ENCODE measurements at places on chromosomes 1 and 21.

DNA sequence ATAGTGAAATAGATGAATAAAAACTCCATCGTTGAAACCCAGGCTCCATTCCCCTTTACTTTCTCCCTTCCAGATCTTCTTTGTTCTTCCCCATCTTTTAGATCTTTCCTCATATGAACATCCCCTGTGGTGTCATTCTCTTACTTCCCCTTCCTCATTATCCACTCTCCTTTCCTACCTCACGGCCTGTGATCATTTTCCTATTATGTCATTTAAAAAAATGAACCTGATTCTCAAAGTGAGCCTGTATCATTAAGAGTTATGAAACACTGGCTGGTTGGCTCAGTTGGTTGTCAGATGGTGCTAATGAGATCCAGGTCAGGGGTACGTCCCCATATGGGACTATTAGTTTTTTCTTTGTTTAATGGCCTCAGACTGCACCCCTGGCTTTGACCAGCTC, 38.3 kb downstream of the TCEANC2 start:
- no peak for DNase-seq

DNA sequence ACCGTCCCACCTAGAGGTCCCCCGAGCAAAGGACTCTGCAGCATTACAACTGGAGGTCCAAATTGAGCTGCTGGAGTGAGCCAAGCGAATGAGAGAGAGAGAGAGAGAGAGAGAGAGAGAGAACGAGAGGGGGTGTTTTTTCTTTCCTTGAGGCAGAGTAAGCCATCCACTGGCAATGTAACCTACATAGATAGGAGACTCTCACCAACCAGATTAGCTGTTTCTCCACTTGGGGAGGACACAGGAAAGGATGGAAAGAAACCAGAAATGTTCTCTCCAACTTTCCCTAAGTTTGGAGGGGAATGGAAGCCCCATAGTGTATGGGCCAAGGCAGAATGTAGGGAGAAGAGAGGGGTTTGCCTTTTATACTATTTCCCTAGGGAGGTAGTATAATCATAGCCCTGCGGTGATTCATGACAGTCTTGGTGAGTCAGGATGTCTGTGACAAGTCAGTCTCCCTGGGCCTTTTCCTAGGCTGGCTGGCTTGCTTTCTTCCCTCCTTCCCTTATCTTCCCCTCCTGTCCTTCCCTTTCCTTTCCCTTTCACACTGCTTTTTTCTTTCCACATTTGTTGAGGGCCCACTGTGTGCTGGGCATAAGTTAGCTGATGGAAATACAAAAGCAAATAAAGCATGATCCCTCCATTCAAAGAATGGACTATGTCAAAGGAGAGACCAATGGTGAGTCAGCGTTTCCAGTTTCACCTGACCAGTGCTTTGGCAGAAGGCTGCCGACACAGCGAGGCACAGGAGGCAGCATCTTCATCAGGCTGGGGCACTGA, 7.1 kb downstream of the FNDC7 start:
- DNase-seq: no peak

GRCh38 chr1:219782929-219783328, 145.4 kb downstream of the SLC30A10 start:
- no peak for DNase-seq

GRCh38 chr1:78033797-78034172, 12.0 kb upstream of the GIPC2 start:
- DNase-seq: no peak

DNA sequence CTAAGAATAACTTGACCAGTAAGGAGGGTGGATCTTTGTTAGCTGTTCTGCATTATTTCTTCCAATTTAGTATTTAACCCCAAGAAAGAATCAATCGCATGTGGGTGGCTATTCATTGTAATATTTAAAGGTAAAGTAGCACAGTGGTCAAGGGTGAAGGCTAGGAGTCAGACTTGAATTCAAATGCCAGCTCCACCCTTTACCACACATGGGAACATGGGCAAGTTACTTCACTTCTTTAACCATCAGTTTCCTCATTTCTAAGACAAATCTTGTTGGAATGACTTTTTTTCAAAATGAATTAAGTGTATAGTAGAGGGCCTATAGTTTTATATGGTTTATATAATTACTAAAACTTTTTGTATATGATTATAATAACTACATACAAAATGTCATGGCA, 71.3 kb upstream of the S1PR1 start:
- DNase-seq: no peak

GRCh38 chr1:243916160-243916559, 66.1 kb upstream of the AKT3 start:
- no peak for DNase-seq

- no peak for DNase-seq
Measured at GRCh38 chr1:162561616-162562469, at the start of gene UAP1. UAP1 (plus strand) TSS chr1:162561722; CDS start chr1:162566069, 4,347 bp downstream.

- DNase-seq: peak; percentile 85
Measured at GRCh38 chr1:43147625-43148327, 24.3 kb downstream of the EBNA1BP2 start.

- DNase-seq: no peak
Measured at GRCh38 chr1:14897997-14898645, 255.4 kb upstream of the TMEM51 start.

DNA sequence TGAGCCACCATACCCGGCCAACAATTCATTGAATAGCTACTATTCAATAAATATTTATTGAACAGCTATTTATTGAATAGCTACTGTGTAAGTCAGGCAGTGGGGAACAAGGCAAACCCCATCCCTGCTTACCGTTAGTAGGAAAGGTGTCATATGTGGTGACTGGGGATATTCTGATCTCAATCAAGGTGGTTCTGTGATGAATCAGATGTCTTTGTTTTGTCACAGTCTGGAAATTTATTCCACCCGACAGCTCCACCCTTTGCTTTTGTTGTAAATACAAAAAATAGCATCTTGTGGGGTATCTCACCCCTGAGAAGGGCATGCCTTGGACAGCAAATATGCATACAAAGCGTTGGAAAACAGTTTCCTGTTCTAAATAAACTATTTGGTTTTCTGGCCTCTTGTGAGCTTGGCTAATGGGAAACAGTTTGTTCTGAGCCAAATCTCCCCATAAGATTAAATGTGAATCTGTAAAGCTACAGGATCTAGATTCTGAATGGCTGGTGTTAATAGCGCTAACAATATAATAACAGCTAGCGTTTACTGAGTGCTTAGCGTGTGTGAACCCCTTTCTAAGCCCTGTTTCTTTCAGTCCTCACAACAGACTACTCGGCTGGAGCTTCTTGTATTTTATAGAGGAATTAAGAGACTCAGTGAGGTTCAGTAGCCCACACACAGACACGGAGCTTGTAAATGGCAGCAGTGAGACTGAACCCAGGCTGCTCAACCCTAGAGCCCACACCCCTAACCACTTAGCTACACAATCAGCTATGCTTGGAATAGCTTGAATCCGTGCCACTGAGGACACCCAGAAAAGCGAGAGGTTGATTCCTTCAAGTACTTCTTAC, 5.5 kb downstream of the PDPN start:
- no peak for DNase-seq

DNA sequence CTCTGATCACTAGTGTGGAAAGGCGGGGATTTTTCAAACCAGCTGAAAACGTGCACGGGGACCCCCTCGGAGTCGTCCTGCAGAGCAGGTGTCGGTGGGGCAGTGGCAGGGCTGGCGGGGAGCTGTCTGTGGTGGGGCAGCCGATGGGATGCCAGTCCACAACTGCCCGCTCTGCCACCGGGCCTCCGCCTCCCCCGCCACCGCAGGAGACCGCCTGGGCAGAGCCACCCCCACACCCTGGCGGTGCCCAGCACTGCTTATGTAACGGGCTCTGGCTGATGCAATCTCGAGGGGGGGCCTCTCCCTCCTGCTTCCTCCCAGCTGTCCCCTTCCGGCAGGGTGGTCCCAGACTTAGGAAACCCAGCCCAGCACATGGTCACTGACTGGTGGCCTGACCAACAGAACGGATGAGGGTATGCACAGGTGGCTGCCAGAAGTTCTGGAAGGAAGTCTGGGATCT, 9.3 kb downstream of the CHD5 start:
- no peak for DNase-seq

DNA sequence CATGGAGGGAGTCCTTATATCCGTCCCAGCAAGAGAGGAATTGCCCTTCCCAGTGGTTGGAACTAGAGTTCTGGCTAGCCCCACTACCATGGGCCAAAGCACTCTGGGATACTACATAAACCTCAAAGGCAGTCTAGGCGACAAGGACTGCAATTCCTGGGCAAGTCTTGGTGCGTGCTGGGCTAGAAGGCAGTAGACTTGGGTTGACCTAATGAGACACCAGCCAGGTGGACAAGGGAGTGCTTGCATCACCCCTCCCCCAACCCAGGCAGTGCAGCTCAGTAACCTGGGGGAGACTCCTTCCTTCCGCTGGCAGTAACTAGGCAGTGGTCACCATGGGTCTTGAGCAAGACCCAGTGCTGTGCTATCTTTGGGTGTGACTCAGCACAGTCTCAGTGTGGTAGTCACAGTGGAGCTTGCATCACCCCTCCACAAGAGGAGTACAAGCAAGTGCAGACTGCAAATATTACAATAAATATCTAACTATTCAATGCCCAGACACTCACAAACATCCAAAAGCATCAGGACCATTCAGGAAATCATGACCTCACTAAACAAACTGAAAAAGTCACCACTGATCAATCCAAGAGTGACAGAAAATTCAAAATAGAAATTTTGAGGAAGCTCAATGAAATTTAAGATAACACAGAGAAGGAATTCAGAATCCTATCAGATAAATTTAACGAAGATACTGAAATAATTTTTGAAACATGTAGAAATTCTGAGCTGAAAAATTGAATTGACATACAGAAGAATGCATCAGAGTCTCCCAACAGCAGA, 84.7 kb upstream of the LYPLAL1 start:
- no peak for DNase-seq

GRCh38 chr1:18285538-18285924, 177.9 kb downstream of the IGSF21 start:
- DNase-seq: no peak

DNA sequence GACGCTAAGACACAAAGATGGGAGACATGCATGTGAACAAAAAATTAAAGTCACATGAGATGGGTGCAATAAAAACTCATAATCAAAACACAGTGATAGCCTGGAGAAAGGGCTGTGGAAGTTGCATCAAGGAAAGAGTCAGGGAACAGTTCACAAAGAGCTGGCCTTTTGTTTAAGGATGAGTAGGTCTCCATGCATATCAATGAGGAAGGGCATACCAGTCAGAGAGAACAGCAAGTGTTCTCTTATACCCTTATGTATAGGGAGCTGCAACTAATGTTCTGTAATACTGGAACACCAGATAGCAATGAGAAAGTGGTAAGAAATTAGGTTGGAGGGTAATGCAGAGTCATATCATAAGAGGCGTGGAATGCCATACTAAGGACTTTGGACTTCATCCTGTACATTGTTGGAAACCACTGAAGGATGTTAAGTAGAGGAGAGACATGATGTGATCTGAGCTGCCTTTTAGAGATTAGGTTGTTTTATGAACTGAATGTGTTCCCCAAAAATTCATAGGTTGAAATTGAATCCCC, 46.7 kb upstream of the SAMD13 start:
- no peak for DNase-seq

Data from NCI-H524 treated with DMSO at 0.1 percent for 48 hours (cell line).